Amniotic stem cell (primary cell): ENCODE measurements at places on chromosomes 11 and 22.

DNA sequence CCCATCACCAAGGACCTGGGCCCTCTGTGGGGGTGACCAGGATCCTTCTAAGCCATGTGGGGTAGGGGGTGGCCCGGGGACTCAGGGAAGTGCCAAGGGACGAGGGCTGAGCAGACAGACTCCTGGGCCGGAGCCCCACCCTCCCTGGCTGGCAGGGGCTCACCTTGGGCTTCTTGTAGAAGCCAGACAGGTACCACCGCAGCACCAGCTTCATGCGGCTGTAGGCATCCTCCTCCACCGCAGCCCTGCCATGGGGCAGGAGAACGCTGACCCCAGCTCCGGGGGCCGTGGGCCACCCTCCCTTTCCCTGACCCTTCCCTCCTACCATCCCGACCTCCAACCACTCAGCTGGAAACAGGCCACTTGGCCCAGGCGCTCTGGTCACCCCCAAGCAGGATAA lies 45.9 kb upstream of the CARS1 start:
- DNase-seq: no peak

GRCh38 chr11:61637277-61637676 lies 42.9 kb upstream of the DAGLA start:
- DNase-seq: no peak

- DNase-seq: no peak
These were observed 104.4 kb downstream of the ZBTB16 start for GRCh38 chr11:114163830-114164401.

DNA sequence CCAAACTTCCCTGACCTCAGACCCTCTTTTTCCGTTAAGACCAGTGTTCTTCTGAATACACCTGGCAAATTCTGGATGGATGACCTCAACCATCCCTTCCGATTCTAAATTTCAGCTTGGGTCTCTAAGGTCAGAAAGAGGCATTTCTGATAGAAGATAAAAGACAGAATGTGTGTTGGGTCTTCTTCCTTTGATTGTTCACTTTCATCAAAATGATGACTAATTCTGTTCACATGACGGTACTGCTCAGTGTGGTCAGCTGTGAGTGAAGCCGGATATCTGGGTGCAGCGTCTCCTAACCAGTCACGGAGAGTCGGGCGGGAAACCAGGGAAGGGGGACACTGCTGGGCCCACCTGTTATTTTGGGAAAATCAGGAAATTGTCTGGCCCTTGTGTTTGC lies 151.6 kb upstream of the NAV2 start:
- DNase-seq: no peak

GRCh38 chr22:49334976-49335375 lies 492.7 kb downstream of the BRD1 start:
- DNase-seq: no peak
